ENCODE measurements at places on chromosomes 13 and 19.

DNA sequence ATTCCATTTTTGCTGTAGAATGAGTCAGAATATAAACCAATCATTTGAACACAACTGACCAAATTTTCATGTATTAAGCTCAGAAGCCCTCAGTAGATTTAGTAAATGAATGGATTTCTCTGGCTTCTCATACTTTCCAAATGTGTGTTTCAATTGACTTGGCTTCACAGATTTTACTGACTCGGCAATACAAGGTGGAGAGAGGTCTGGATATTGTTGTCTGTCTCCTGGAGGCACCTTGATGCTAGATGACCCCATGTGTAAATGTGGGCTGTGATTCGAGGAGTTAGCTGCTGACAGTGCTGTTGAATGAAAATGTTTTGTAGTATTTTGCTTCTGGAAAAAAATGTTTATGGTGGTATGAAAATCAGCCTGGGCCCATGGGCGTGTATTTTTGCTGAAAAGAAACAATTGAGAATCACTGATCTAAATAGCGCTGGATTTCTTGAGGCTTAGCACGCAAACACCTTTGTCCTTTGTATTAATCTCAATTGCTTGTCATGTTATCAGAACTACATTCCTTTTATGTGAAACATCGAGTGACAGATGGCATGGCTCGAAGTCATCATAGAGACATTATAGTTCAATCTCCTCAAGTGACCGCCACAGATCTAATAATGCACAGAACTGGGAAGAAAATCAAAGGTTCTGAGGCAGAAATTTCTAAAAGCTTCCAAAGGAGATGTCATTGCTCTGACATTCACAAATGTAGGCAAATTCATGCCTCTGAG lies 41.2 kb upstream of the UBAC2 start:
- no peak for DNase-seq

DNA sequence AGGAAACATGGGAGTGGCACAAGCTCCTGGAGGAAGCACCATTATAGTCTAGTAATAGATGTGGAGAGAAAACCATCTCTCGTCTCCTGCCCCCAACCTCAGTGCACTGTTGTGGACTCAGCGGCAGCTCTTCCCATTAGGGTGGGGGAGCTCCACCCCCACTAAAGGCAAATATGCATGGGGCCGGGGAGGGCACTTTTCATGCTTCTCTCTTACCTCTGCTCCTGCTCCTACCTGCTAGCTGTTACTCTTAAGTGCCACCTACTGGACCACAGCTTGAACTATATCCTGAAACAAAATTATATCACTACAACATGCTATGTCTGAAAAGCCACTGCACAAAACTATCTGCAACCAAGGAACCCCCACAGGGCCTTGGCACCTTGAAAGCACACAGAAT lies 112.6 kb upstream of the DACH1 start:
- peak; percentile 46 for DNase-seq

GRCh38 chr19:35347171-35347929 lies at the start of gene FFAR1:
Gene FFAR1 (plus strand): TSS chr19:35347902. CDS start chr19:35351552, 3,650 bp downstream.
- peak; percentile 86 for DNase-seq

- DNase-seq = no peak
Measured at GRCh38 chr13:30700364-30700763, 35.0 kb upstream of the ALOX5AP start.

DNA sequence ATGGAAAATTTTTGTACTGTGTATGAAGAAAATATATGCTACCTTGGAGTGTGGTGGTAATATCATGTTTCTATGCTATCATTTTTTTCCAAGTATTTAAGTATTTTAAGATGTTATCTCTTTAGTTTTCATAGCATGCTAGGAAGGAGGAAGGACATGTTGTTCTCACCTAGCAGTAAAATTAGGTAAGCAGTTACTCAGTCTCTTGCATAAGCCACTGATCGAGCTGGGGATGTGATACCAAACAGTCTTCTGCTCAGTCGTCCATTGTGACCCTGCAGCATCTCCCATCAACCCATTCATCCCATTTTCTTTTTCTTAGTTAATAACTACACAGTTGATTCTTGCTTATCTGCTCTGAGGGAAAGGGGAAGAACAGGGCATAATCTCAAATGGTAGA lies 130.6 kb downstream of the KLF5 start:
- DNase-seq = no peak

- DNase-seq = no peak
Measured at GRCh38 chr19:53980539-53981375, 10.7 kb upstream of the CACNG6 start.

DNA sequence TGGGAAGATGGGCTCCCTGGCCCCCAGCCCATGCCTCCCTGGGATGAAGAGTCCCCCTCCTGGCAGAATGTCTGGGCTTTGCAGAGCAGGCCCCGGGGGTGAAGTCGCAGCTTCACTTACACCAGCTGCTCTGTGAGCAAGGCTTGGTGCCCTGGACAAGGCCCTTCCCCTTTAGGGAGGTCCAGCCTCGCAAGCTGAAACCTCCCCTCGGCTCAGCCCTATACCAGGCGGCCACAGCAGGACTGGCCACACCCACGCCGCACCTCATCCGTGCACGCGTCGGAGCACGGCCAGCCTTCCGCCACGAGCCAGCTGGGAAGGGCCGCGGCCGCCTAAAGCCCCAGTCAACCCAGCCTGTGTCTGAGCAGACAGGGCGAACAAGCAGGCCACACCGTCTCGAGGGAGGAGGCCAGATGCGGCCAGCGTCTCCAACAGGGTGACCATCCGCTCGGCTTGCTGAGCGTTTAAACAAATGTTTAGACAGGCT lies 83.2 kb upstream of the MCF2L start:
- no peak for DNase-seq

GRCh38 chr13:31803311-31803710 lies 64.0 kb downstream of the RXFP2 start:
- DNase-seq = no peak

DNA sequence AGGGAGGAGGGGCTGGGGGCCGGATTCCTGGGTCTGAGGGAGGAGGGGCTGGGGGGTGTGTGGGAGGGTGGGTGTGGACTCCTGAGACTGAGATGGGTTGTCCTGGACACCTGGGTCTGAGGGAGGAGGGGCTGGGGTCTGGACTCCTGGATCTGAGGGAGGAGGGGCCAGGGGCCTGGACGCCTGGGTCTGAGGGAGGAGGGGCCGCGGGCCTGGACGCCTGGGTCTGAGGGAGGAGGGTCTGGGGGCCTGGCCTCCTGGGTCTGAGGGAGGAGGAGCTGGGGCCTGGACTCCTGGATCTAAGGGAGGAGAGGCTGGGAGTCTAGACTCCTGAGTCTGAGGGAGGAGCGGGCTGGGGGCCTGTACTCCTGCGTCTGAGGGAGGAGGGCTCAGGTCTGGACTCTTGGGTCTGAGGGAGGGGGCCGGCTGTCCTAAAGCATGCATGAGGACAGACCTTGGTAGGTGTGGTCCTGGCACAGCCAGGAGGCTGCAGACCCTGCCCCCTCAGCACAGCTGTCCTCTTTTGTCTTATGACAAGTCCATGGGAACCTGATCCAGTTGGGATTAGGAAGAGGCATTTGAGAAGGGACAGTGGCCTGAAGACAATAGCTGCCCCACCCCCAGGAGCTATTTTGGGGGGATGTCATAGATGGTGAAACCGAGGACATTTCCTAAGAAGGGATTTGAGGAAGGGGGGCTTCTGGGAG lies 1.3 kb downstream of the TNNT1 start:
- no peak for DNase-seq

- no peak for DNase-seq
Measured at GRCh38 chr13:103036268-103036667, 29.9 kb downstream of the SLC10A2 start.

- no peak for DNase-seq
Measured at GRCh38 chr19:3669082-3669946, 31.0 kb downstream of the PIP5K1C start.

DNA sequence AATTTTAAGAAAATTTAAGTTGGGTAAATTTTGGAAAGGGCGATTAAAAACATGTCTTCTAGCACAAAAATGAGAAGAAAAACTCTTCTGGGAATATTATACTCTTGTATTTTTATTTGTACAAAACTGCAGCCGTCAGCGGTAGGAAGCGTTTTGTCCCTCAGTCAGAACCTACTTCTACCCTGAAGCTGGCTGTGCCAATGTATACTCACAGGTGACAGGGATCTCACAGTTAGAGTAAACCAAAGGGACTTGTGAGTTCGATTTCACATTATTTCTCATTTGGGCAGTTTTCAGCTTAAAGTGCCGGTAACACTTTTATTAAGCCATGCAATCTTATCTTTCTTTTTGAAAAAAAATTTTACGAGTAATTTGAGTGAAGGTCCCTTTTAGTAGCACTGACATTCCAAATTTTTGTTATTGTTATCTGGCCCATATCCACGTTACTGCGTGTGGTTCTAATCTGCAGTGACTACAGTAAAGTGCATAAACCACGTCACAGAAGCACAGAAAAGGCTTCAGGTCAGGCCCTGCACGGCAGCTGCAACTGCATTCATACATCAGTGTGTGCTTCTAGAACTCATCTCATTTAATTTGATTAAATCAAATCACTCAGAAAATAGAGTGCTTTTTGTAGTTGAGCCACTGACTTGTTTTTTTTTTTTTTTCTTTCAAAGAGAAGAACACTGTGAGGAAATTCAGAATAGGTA lies 387.3 kb downstream of the LIG4 start:
- DNase-seq = no peak

- no peak for DNase-seq
Measured at GRCh38 chr13:107006661-107007060, 438.7 kb upstream of the ARGLU1 start.

- no peak for DNase-seq
Measured at GRCh38 chr19:38448225-38448624, 14.7 kb downstream of the RYR1 start.

DNA sequence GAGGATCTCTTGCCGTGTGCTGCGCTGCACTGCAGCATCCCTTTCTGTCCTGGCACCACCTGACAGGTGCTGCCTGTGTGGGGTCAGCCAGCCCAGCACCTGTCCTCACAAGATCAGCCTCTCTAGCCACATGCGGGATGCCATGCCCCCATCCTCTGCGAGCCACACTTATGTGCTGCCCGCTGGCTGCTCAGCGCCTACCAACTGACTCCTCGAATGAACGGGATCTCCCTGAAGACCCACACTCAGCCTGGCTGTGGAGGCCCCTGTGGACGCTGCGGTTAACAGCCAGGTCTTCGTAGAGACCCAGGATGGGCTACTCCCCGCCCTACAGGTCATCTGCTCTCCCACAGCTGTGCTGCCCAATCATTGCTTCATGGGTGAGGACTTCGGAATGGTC lies 106.1 kb downstream of the DOCK9 start:
- no peak for DNase-seq

- DNase-seq = no peak
Measured at GRCh38 chr13:28337166-28338005, 157.5 kb downstream of the FLT1 start.

- no peak for DNase-seq
Measured at GRCh38 chr13:38381890-38382289, 32.2 kb downstream of the UFM1 start.

- no peak for DNase-seq
Measured at GRCh38 chr13:27665333-27665732, 43.6 kb downstream of the POLR1D start.

- DNase-seq = no peak
Measured at GRCh38 chr19:1304197-1304924, 18.7 kb downstream of the EFNA2 start.

DNA sequence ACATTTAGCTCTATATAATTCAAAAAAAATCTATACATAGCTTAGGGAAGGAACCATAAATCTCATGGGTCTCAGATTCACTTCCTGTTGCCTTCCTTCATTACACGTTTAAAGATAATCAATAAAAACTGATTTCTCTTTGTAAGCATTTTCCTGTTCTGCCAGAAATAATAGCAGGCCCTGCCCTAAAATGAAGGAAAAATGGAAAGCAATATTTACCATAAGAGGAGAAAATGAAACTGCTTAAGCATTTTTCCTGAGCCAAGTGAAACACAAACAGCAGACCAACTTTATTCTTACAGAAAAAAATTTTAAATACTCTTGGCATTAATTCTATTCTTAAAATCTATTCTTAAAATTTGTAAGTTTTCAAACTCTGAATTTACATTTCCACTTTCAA lies 4.0 kb downstream of the LHFPL6 start:
- no peak for DNase-seq

GRCh38 chr19:45336696-45337251 lies 3.8 kb upstream of the KLC3 start:
- DNase-seq = no peak

- peak; percentile 14 for DNase-seq
Measured at GRCh38 chr13:98918771-98919170, 59.1 kb downstream of the DOCK9 start.

DNA sequence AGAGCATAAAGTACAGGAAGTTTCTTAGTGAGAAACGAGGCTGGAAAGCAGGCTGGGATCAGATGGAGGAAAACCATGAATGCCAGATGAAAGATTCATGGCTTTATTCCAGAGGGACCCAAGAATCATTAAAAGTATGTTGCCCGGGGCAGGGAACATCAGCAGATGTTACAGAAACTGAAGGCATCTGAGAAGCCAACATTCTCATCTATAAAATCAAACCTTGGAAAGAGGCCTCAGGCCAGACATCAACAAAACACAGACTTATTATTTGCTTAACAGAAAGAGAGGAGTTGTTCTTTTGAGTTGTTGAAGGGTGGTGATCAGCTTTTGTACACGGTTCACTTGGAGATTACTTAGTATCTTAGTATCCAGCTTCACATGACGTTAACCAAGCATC lies 543.6 kb downstream of the RFC3 start:
- DNase-seq = no peak

DNA sequence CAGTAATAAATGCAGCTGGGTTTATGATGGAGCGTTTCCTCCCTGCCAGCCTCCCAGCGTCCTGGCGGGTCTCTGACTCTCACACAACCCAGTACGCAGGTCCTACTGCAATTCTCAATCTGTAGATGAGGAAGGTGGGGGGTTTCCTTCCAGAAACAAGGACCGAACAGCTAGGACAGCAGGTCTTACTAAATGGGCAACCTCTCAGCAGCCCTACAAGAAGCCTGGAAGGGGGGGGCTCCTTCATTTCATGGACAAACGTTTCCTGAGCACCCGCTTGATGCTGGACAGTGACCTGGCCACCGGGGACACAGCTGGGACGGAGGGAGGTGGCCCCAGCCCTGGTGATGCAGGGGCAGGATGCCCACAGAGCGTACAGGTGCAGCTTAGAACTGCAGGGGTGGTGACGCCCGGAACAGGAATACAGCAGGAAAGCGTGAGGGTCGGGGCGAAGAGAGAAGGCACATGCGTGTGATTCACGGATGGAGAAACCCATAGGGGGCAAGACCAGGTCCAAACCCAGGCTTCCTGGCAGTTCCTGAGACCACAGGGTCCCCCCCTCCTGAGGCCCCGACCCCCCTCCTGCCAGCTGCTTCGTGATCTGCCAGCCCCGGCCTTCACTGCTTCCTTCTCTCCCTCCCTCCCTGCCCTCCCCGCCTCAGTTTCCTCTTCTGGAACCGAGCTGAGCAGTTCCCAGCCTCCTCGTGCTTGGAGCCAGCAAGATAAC lies 732 bp upstream of the C2CD4C start:
- peak; percentile 27 for DNase-seq

- no peak for DNase-seq
Measured at GRCh38 chr19:16070366-16070990, 5.8 kb upstream of the TPM4 start.

- no peak for DNase-seq
Measured at GRCh38 chr13:30982506-30982905, 50.0 kb downstream of the TEX26 start.

DNA sequence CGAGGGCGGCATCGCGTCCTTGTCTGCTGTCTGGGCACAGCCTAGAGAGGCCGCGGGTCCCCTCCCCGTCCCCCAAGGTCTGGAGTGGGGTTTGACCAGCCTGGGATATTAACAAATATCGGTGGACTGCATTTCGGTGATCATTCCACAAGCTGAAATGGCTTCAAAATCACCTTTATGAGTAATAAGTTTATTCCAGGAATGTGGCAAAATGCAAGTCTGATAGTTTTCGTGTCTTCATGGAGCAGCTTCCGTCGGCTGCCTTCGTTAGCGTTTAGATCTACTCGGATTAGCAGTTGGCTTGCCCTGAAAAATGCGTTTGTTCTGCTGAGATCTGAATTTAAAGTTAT lies 1.1 kb upstream of the GJA3 start:
- no peak for DNase-seq

Measured in NAMALWA (cell line).